ENCODE measurements at places on chromosomes 6 and 20. TPM values are rescaled to one million over a fixed set of nuclear protein-coding genes. Genes with fewer than 3 reads are reported as not detected.
A peak's percentile ranks its signal among the peaks of the same experiment; 100 is the strongest.

DNA sequence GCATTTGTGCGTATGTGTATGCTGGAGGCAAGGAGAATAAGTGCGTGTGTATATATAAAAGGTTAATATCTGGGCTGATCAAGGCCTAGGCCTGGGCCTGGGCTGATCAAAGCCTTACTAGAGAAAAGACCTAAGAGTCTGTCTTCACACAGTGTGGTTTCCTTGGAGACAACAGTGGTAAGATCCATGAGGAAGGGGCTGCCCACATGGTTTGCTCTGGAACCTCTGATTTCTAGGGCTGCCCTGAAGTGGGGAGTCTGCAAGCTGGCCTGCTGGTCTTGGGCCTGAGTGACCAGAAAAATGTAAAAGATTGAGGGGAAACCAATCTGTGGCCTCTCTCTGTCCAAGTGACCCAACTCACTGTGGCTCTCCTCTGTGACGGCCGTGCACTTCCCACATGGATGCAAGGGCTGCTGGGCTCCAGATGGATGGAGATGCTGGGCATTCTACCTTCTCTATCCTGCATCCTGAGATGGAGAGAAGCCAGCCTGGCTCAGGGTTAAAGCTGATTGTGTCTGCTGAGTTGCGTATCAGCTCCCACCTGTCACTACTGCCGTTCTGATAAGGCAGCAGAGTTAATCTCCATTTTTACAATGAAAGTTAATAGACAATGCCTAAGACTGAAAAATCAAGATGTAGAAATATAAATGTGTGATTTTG lies 90.3 kb upstream of the NXT1 start:
- DNase-seq, result no peak

DNA sequence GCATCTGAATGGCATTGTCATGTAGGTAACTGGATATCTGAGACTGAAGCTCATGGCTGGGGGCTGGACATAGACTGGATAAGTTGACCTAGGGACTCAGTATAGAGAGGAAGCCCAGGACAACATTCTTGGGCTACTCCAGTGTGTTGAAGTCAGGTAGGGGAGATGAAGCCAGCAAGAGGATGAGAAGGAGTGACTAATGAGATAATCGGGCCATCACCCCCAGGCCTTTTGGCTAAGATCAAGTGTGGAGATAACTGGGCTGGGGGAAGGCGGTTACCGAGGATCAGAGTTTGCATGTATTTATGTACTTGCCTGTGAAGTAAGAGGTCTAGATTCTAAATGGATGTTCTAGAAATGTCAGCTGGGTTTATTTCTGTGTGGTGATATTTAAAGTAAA lies 73.4 kb downstream of the ELOVL2 start:
- no peak for DNase-seq

GRCh38 chr20:38604873-38605303 lies 3.3 kb downstream of the ARHGAP40 start:
- DNase-seq, result no peak

DNA sequence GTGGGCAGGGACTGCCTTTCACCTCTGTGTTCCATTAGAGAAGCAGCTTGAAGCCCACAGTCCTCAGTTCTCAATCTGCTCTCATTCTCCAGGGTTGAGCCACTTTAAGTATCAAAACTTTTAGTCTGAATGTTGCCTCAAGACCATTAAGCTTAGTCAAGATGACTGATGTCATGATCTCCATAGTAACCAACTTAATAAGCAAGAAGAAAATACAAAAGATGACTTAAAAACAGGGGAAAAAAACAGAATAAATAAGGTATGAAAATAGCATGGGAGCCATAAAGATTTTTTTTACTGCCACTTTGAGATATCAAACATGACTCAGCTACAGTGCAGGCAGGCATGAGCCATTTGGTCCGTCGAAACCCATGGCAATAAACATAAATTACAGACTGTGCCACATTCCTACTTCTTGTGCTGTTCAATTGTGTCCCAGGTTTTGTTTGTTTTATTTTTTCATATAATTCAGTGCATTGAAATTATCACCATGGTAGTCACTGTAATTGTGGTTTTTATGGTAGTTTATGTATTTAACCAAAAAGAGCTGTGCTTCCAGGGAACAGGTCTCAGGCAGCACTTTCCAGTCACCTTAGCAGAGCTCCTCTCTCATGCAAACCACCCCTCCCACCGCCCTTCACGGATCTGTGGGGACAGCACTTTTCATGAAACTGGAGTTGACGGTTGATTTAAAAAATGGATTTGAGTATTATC lies 156.5 kb upstream of the INSM1 start:
- peak; percentile 54 for DNase-seq

NRN1 gene
- 4.9 TPM for total RNA-seq

GRCh38 chr6:156985309-156985708 lies 208.1 kb downstream of the ARID1B start:
- DNase-seq, result no peak

DNA sequence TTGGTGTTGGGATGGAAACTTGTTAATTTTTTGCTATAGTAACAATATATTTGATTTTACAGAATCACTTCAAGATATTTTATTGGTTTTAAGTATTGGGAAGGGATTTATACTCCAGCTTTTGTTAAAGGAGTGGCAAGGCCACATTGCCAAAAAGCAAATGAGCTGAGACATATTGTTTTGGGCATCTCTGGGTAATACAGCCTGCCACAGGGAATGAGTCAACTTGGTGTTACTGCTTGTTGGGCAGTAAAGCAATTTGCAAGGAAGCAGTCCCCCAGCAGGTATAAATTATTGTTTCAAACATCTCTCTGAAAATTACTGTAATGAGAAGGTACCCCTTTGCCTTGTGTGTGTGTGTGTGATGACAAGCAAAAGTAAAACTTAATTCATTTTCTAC lies 868.3 kb upstream of the FLRT3 start:
- DNase-seq, result no peak

DNA sequence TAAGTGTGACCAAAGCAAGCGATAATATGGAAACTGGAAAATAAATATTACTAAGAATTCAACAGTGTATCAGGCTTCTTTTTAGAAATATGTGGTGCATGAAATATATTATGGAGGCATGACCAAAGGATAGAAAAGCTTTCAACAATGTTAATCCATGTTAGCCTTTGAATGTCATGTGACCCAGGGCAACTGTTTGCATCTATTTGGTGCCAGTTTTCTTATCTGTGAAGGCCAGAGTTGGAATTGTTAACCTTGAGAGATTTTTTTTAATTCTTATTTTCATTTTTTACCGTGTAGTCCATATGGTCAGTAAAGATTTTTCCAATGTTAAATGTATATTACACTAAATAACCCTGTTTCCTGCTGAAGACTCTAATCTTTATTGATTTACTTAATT lies 411.1 kb downstream of the BCKDHB start:
- no peak for DNase-seq

TRIM40 gene
- 30.7 TPM for total RNA-seq

- DNase-seq, result no peak
These were observed 39.2 kb downstream of the GNAS start for GRCh38 chr20:58891718-58892140.

DNA sequence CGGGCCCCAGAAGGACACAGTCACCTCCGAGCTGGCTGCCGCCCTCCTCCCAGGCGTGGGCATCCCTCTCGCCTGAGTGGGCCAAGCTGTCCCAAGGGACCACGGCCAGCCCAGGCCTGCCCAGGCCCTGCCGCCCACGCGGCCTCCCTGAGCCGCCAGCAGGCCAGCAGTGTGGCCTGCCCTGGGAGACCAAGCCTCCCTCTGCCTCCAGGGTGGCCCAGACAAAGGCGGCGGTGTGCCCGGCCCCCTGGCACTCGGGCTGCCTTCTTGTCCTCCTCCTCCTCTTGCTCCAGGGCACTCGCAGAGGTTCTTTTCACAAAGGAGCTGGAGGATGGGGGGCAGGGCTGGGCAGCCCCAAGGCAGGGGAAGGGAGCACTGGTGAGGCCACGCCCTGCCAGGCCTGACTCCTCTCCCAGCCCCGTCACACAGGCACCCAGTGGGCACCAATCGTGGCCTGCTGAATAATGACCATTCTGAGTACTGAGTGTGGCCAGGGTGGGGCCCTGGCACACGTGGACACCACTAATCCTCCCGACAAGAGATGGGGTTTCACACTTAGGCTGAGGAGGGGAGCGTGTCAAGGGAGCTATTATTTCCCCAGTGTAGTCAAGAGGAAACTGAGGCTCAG lies 25.3 kb downstream of the NOL4L start:
- no peak for DNase-seq

- no peak for DNase-seq
These were observed 584.1 kb downstream of the MAFB start for GRCh38 chr20:40104959-40105358.

DNA sequence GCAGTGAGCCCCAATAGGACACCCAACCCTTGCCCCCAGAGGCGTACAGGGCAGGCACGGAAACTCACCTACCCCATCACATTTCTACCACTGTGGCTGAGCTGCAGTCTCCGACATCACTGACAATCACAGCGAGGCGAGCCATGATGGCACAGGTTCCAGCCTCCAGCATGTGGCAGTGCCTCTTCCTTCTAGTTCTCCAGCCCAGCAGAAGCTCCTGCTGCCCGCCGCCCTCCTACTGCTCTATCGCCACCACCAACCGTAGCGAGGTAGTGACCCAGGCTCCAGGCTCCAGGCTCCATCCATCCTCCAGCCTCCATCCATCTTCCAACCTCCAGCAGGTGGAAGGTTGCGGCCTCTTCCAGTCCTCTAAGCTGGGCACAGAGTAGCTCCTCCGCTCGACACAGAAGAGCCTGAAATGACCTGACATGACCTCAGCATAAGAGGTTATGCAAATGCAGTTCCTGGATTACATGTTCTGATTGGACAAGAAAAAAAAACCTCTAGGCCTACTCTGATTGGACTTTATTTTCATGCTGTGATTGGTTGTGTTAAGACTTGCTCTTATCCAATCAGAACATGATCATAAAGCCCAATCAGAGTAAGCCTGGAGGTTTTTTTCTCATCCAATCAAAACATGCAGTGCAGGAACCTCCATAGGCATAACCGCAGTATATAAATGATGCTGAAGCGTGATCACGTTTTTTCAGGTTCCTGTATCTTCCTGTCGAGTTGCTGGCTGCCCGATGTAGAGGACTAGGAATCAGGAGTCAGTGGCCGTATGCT lies 438.9 kb upstream of the ZNF337 start:
- DNase-seq, result no peak

DNA sequence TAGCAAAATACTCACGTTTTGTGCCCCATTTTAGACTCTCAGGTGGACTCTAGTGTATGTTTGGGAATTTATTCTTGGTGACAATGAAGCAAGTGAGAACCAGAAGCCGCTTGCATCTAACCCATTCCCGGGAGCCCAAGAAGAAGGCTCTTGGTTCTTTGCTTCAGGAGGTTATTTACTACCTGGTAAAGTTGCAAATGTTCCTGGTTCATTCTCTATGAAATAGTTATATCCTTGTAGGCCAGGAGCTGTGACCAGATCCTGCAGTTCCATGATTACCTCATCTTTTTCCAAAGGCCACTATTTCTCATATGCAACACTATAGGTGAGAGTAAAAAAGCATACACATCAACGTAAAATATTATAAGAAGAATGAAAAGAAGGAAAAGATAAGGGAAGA lies 60.9 kb upstream of the FABP7 start:
- DNase-seq, result no peak

DNA sequence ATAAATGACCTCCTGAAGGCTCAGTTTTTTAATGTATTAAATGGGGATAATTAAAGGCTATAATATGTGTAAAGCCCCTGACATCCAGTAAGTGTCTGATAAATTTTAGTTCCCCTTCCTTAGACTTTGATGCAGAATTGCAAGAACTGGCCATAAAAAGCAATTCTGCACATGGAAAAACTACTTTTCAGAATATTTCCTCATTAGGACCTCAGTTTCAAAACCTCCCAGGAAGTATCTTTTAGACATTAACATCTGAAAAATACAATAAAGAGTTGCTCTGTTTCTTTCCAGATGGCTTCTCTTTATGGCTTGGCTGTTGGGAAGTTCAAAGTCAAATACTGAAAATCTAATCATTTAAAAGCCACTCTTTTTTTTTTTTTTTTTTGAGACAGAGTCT lies 106.3 kb upstream of the ZNF217 start:
- DNase-seq, result no peak

FAM209A gene
- total RNA-seq, result 0.34 TPM

DNA sequence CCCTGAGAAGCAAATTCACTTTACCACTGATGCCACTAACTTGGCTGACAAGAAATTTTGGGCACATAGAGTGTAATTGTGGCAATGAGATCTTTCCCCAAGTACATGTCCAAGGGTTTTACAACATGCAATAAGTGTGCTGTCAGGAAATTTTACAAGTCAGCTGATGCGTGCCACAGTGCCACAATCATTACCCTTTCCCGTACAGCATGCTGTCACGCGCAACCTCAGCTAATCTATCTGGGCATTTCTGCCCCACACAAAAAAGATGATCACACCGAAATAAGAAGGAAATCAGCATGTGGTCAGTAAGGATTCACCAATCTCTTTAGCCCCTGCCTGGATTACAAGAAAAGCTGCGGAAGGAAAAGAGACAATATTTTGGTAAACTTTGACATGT lies 163.6 kb upstream of the PREP start:
- peak; percentile 25 for DNase-seq

- no peak for DNase-seq
These were observed 36.8 kb downstream of the C6orf118 start for GRCh38 chr6:165272585-165272984.

GRCh38 chr20:52003415-52003814 lies 188.2 kb downstream of the ZFP64 start:
- no peak for DNase-seq

MOXD1 gene
- 4.2 TPM for total RNA-seq

DNA sequence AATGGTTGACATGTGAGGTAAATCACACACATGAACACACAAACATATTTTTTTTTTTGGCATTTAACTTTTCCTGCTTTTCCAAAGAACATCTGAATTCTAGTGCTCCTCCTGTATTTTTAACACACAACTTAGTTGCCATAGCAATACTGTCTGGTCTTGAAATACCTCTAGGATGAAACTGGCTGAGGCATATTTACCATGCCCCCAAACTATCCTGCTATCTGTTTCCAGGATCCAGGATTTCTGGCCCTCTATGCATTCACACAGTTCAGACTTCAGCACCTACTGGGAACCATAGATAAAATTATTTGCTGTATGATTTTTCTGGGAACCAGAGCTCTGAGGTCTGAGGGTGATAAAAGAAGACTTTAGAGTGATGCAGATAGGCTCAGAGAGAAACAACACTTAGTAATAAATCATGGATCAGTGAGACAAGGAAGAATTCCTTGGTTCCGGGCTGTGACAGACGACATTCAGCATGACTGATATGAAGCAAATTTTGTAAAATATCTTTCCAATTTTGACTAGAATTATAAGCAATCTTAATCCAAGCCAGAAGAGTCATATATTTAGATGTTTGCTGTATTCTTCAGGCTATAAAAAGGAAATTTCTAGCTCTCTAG lies 359.7 kb downstream of the BTBD9 start:
- DNase-seq, result no peak

NFATC2 gene
- 5.6 TPM for total RNA-seq

- DNase-seq, result peak; percentile 25
These were observed 1.2 kb downstream of the PLAGL1 start for GRCh38 chr6:144006736-144007477.

FOXA2 gene
- 37.0 TPM for total RNA-seq

DEFB132 gene
- total RNA-seq, result not detected

- DNase-seq, result no peak
These were observed 293.9 kb downstream of the QKI start for GRCh38 chr6:163708466-163708865.
